CD4-positive, alpha-beta T cell (primary cell): ENCODE measurements at places on chromosomes 13 and 19.

DNA sequence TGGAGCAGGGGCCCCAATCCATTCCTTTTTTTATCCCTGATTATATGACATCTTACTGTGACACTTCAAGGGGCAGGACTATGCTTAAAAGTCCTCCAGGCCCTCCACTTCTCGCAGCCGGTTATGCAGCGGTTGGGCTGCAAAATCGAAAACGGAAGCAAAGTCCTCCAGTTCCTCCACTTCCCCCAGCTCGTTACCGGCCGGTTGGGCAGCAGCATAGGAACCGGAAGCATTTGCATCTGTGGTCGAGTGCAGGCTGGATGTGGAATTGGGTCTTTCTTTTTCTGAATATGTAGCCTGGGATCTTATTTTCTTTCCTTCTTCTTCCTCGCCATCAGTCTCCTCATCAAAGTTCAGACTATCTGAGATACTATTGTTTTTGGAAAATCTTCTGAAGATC is 46.1 kb downstream of the OXGR1 start:
- no peak for DNase-seq

DNA sequence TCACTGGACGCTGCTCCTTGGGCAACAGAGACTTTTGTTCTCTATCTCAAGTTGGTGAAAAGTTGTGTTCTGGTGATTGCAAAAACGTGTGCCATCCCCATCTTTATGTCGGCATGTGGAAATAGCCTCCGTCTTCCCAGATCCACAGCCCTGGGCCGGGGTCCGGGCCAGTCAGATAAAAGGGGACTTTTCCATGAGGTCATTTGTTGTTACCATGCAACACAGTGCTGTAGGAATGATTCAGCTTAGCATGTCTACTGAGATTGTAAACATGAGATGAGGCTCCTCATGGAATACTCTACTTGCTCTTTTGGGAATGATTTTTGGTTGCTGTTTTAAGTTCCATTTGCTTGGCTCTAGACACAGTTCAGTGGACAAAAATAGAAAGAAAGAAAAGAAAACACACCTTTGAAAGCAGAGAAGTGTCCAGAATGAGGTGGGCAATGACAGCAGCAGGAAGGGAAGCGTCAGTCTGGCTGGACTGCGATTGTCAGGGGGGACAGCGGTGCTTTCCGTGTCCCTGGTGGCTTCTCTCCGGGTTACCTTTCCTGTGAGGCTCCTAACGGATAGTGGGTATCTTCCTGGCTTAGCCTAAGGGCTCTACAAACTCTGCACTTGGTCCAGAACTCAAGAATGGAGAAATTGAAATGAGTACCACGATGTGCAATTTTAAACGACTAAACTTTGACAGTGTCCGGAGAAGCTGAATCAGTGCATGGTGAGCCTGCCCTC is 91.6 kb downstream of the TEX29 start:
- no peak for DNase-seq

GRCh38 chr19:49850487-49851342 is at the start of gene PTOV1:
Gene PTOV1 (plus strand): TSS chr19:49851159.
- DNase-seq, result peak; percentile 79

DNA sequence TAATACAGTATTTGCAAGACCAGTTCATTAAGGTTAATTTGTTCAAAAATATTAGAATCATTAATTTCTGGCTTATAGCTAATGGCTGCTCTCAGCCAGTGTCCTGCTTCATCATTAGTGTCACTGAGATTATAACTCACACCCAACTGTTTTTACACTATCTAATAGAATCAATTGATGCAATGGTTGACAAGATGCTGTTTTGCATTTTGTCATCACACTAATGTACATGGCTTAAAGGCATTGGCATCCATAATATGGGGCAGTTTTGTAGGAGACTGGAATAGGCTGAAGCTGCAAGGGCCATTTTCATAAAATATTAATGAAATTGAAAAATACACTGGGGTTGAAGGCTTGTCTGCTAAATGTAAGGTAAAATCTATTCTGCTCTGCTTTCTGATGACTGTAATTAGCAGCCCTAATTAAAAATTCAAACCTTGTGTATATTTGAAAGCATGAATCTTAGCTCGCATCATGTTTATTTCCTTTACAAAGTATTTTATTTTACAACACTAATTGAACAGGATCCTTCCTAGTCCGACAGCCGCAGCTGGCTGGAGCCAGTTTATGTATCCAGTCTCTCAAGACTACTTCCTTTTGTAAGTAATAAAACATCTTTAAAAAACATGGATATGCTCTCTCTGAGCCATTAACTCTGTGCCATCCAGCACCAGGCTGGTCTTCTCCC is 296.7 kb downstream of the POU4F1 start:
- no peak for DNase-seq

DNA sequence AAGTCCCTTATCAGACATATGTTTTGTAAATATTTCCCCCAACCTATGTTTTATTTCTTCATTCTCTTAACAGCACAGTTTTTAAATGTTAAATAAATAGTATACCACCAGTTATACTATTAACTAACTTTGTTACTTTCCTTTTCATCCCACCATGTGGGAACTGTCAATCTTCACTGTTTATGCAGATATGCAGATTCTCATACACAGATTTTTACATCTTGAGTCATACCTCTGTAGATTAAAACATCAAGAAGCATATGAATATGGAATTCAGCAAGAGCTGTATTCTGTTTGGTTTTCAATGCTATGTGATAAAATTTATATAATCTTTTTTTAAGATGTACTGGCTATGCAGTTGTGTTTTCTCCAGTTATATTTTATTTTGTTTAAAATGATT is 566.3 kb downstream of the LIG4 start:
- DNase-seq, result no peak
